ENCODE measurements at places on chromosomes 5 and 9. TPM values are rescaled to one million over a fixed set of nuclear protein-coding genes. Genes with fewer than 3 reads are reported as not detected.

Gene CPEB4
- total RNA-seq = 15.7 TPM

Gene NDOR1
- 22.4 TPM for total RNA-seq

Gene SLC22A4
- 2.2 TPM for total RNA-seq

Gene ZNG1A
- total RNA-seq = 37.4 TPM

Gene NUDT12
- 14.1 TPM for total RNA-seq

Gene FAM174A
- total RNA-seq = 12.0 TPM

Gene EGFLAM
- total RNA-seq = 6.8 TPM

Gene ANKRD20A1
- 6.5 TPM for total RNA-seq

Gene TRIO
- 209 TPM for total RNA-seq

Gene PDE8B
- total RNA-seq = 4.8 TPM

Gene FOXD4L3
- 0.25 TPM for total RNA-seq

Gene FBP2
- total RNA-seq = not detected

Gene SLC6A7
- total RNA-seq = not detected

Gene FPGS
- 58.1 TPM for total RNA-seq

Gene PCA3
- not detected for total RNA-seq

Gene FEM1C
- 15.5 TPM for total RNA-seq
